ENCODE measurements at places on chromosomes 7 and 10.

GRCh38 chr10:522350-522749 is 167.1 kb downstream of the DIP2C start:
- DNase-seq, result no peak

DNA sequence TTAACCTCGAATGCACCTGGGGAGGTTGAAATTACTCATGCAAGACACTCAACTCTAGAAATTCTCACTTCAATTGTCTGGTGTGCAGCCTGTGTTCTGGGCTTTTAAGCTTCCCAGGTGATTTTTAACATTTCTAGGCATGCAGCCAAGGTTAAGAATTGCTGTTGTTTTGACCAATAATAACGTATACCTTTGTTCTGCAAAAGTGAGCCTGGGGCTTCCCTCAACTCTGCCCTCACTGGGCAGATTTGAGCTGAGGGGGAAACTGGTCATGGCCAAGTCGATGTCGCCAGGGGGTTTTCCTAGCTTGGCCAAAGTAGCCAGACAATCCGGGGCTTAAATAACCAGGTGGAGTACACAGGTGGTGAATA is 568 bp downstream of the PRSS2 start:
- no peak for DNase-seq

- no peak for DNase-seq
These were observed 70.2 kb upstream of the KLF14 start for GRCh38 chr7:130804220-130804619.

DNA sequence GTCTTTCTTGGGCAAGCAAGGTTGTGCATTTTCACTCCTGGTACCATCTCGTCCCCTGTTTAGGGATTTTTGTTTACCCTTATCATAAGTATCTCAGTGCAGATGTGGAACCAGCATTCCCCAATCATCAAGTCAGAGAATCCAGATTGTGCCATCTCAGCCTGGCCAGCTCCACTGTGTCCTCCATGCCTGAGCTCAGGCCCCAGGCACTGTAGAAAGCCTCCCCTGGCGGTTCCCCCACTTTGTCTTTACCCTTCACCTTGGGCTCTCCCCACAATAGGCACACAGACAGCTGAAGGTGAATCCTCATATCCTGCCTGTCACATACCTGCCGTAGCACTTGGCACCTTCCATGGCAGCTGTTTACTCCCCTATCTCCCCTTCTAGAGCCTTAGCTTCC is 264.7 kb upstream of the NFE2L3 start:
- DNase-seq, result no peak

DNA sequence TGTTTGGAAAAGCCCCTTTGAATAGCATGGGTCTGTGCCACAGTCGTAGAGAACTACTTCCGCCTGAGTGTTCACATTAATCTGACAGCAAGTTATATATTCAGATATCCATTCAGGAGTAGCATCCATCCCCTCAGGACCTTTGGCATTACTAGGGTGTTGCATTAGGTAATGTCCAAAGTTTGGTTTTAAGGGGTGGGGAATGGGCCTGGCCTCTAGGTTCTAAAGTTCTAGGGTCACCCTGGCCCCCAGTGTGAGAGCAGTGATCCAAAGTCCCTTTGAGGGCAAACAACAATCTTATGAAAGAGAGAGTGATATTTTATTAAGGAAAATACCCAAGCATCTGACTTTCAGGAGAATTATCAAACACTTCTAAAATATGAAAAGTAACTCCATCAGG is 12.3 kb downstream of the MCM10 start:
- DNase-seq, result no peak

DNA sequence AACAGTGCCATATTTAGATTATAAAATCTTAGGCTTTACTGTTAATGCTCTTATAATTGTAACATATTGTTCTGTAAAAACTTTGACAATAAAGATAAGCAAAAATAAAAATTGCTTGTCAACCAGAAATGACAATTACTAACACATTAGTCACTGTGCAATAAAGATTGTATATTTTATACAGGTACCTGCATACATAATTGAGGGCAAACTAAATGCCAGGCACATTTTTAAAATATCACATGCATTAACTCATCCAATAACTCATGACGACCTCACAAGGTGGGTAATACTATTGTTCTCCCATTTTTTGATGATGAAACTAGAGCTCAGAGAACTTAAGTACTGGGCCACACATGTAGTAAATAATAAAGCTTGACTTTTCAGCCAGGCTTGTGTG is 1020.2 kb upstream of the C7orf33 start:
- DNase-seq, result no peak

GRCh38 chr7:65910237-65910636 is 37.4 kb downstream of the VKORC1L1 start:
- no peak for DNase-seq

- DNase-seq, result no peak
These were observed 249.8 kb upstream of the HPS1 start for GRCh38 chr10:98696516-98696915.

DNA sequence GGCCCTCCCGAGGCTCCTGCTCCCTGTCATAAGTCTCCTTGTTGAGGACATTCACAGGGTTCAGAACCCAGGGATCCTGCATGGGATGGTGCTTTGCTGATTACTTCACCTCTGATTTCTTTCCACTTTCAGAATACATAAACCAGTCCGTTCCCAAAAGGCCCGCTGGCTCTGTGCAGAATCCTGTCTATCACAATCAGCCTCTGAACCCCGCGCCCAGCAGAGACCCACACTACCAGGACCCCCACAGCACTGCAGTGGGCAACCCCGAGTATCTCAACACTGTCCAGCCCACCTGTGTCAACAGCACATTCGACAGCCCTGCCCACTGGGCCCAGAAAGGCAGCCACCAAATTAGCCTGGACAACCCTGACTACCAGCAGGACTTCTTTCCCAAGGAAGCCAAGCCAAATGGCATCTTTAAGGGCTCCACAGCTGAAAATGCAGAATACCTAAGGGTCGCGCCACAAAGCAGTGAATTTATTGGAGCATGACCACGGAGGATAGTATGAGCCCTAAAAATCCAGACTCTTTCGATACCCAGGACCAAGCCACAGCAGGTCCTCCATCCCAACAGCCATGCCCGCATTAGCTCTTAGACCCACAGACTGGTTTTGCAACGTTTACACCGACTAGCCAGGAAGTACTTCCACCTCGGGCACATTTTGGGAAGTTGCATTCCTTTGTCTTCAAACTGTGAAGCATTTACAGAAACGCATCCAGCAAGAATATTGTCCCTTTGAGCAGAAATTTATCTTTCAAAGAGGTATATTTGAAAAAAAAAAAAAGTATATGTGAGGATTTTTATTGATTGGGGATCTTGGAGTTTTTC is 159.8 kb upstream of the LANCL2 start:
- DNase-seq, result no peak

DNA sequence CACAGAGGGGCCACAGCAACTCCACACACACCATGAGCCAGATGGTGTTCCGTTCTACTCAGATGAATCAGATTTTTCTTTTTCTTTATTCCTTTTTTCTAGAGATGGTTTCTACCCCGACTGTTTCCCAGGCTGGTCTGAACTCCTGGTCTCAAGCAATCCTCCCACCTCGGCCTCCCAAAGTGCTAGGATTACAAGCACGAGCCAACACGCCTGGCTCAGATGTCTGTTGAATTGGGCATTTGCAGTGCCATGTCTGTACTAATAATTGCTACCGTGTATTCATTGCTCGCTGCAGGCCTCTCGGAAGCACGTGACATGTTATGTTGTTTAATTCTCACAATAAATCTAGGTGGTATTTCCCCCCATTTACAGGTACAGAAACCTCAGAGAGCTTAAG is 67.2 kb downstream of the RABGEF1 start:
- no peak for DNase-seq

GRCh38 chr7:1868516-1869165 is 198.6 kb downstream of the ELFN1 start:
- no peak for DNase-seq

DNA sequence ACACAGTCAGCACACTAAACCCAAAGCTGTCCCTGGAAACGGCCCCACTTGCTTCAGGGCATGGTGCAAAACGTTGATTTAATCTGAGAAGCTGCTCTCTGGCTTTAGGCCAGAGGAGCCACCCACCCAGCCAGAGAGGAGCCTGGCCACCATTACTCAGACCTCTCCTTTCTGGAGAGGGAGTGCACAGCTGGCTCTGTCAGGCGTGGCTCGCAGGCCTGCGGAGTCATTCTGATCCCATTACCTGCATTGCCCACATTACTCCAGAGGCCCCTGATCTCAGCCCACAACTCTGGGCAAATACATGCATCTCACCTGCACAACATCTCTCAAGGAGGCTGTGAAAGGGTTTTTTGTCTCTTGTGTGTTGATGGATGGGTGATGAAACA is 370.0 kb upstream of the IGFBP3 start:
- DNase-seq, result peak; percentile 57

- no peak for DNase-seq
These were observed 298.2 kb downstream of the FRMD4A start for GRCh38 chr10:14032406-14032998.

DNA sequence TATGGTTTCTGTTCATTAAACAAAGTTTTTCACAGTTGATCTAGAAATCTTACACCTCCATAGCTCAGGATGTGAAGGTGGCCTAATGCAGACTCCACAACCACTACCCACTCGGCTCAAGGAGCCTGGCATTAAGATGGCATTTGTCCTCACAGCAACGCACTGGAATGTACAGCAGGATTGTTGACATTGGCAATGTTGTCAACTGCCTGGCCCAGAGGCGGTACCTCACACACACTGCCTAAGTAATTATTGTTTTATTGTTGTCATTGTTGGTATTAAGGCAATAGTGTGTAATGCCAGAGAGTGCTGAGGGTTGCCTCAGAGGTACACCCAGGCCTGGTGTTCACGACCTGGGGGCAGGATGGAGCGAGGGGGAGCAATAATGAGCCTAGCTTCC is 38.3 kb downstream of the LRRC18 start:
- no peak for DNase-seq

DNA sequence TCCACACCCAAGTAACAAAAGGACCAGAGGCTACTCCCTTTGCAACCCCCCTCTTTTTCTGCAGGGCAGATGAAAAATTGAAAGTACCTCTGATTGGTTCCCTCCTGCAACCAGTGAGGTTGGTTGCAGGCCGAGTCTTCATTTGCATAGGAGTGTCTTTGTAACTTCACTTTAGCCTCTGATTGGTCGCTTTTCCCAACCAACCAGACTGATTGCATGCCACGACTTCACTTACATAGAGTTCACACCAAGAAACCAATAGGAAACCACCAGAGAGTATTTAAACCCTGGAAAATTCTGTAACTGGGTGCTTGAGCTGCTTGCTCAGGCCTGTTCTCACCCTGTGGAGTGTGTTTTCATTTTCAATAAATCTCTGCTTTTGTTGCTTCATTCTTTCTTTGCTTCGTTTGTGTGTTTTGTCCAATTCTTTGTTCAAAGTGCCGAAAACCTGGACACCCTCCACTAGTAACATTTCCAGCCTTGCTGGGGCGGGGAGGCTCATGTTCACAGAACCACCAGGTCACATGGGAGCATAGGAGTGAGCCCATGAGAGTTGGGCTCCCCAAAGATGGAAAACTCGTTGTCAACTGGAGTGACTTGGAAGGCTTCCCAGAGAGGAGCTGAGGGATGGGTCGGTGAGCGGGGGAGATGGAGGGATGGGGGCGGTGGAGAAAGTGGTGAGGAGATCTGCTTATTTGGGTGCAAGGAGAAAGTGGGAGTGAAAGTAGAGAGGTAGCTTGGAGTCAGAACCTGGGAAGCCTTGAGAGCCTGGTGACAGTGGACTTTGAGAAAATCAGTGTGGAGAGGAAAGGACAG is 223.6 kb downstream of the GFRA1 start:
- DNase-seq, result no peak

DNA sequence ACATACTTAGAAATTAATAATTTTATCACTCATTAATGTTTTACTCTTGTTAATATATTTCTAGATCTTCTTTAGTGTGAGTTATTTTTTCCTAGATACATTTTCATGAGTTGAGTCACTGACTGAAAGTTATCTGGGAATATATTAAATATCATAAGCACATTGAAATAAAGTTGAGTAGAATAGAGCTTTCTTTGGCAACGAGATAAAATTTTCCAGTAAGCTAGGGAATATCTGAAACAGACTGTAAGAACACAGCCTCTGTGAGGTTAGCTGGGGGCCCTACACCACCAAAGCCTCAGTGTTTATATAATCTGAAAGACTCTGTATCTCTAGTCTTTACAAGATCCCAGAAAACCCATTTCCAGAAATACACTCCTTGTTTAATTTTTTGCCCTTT is 347.8 kb upstream of the PLXDC2 start:
- DNase-seq, result no peak

DNA sequence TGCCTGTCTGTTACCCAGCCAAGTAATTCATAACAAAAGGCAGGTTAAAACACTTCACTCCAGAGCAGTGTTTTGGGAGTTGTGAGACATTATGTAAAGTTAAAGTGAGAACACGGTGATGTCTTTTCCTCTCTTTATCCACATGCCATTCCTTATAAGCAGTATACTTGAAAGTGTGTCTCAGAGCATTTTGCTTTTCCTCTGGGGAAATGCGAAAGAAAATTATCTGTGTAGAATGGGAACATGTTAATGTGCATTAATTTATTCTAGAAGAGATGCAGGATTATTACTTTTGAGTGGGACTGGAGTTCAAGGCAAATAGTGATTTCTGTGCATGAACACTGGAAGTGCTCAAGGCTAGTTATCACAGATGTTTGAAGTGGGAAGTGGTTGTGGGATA is 170.4 kb downstream of the PLXDC2 start:
- DNase-seq, result no peak

GRCh38 chr10:44752451-44753441 is 158.4 kb upstream of the TMEM72 start:
- peak; percentile 83 for DNase-seq

- DNase-seq, result peak; percentile 85
These were observed 38.5 kb upstream of the MKRN1 start for GRCh38 chr7:140517546-140518369.

- no peak for DNase-seq
These were observed 80.8 kb downstream of the NKX6-2 start for GRCh38 chr10:132705173-132705572.

GRCh38 chr7:52009181-52009580 is 692.6 kb upstream of the COBL start:
- no peak for DNase-seq

GRCh38 chr10:3757250-3757637 is 27.8 kb downstream of the KLF6 start:
- DNase-seq, result no peak

GRCh38 chr7:76394957-76395356 is 14.5 kb downstream of the SSC4D start:
- DNase-seq, result peak; percentile 46

- DNase-seq, result peak; percentile 18
These were observed 56.3 kb downstream of the CACUL1 start for GRCh38 chr10:118698421-118698820.

Measured in foreskin fibroblast (primary cell).